ENCODE measurements at places on chromosomes 5 and 9.

GRCh38 chr5:35561396-35561795, 56.3 kb upstream of the SPEF2 start:
- DNase-seq, result no peak

DNA sequence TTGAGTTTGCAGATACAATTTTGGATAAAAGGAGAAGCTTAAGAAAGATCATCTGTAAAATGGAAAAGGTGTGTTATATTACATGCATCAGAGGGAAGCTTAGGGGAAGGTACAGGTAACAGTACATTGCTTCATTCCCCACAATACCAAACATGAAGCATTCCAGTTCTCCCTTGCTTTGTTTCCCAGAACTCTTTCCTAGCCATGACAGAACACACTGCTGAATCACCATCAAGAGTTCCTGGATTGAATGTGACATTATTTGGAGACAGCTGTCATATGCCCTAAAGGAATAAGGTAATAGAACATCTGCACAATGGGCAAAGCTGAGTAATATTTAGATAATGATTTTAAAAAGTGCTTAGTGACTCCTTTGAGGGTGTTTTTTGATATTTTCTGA, 303.5 kb upstream of the ST8SIA4 start:
- DNase-seq, result no peak

GRCh38 chr5:53037141-53037859, 48.1 kb downstream of the ITGA2 start:
- no peak for DNase-seq

DNA sequence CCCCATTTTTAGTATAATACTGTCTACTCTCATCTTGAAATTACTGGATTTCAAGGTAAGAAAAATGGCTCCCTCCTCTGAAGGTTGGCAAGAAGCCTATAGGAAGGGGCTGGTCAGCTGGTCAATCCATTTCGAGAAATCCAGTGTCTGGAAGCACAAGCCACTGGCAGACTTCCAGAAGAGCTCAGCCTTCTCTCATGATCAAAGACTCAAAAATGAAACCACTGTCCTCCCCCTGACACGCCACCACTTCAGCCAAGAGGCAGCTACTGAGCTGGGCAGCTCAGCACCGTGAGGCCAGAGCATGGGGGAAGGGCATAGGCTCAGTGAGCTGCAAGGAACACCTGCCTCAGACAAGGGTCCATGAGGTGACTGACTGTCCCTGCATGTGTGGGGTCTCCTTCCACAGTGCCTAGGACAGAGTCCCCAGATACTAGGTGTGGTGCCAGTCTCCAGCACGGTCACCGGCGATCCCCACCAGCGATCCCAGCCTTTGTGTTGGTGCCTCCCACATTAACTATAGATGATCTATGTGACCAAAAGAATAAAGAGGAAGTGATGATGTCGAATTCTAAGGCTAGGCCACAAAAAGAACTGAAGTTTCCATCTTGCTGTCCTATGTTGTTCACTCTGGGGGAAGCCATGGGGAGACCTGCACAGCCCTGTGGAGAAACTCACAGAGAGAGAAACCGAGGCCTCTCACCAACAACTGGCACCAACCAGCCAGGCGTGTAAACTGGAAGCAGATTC, 100.1 kb upstream of the LRRTM2 start:
- no peak for DNase-seq

DNA sequence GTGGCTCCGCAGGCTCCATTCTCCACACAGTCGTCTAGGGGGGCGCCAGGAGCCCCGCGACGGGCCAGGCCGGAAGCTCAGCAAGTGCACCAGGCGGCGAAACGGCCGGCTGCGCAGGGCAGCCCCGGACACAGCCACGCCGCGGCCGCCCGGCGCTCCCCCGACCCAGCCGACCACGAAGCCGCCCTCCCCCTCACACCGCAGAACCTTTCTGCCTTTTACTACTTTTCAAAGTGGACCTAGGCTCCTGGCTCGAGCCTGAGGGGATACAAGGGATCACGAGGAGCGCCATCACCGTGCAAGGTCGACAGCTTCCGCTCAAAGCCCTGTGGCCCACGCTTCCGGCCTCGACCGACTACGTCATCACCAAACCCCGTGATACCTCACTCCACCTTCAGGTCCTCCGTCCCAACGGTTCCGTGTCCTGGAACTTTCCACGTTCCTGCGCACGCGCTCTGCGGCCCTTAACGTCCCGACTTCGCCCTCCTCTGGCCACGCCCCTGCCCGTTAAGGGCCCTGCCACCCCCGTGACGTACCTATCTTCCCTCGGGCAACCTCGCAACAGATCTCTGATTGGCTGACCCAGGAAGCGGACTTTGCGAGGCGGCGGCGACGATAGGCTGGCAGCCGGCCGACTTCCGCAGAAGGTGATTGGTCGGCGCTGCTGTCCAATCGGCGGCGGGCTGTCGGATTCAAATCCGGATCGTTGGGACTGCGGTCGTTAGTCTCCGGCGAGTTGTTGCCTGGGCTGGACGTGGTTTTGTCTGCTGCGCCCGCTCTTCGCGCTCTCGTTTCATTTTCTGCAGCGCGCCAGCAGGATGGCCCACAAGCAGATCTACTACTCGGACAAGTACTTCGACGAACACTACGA, at the start of gene CKS2:
CKS2 (plus strand) TSS at position 721 of the 871 bp plus-strand sequence; CDS start at position 819, 98 bp downstream.
- DNase-seq, result peak; percentile 100

- DNase-seq, result no peak
Observed at GRCh38 chr9:127917603-127918002, 762 bp upstream of the ST6GALNAC4 start.

DNA sequence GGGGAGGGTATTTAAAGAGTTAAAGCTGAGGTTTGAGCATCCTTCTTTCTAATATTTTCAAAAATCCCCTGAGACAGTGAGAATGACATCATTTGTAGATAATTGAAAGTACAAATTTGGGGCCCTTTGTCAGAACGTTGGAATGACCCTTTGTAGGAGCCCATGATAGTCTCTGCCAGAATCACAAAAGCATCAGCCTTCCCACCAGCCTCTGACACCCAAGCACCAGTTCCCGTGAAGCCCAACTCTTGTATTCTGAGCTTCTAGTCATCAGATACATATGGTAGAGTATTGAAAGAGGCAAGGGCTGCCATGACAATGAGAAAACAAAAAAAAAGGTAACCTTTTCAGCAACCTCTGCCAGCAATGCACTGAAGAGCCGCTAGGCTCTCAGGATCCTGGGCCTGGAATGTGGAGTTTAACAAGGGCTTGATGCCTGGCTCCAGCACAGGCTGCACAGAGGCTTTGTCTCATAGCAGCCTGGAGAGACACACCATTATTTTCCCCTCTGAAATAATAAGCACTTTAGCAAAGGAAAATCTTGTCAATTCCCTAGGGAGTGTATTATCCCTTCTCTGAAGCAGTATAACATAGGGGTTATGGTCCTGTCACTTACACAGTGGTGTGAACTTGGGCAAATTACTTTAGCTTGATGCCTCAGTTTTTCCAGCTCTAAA, 114.4 kb downstream of the ZNF608 start:
- no peak for DNase-seq

DNA sequence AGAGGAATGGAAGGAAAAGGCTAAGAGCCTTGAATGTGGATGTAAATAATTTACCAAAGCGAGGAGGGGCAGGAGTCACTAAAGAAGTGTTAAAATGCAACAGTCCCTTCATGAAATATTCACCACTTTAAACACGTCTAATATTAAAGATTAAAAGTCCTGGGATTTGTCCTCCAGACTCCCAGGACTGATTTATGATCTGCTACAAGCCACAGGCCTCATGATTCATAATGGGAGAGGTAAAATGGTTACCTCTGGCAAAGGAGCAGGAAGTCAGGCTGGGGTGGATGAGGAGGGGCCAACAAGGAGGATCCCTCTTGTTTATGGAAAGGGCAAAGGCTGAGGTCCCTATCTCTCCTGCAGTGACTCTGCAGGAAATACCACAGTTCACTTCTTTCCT, 292.4 kb downstream of the TRIM32 start:
- DNase-seq, result no peak

- DNase-seq, result no peak
Observed at GRCh38 chr9:24439456-24439855, 106.2 kb downstream of the IZUMO3 start.

GRCh38 chr9:33939924-33940874, 108.5 kb downstream of the UBAP2 start:
- DNase-seq, result no peak

- no peak for DNase-seq
Observed at GRCh38 chr9:37417857-37418618, 4.5 kb upstream of the GRHPR start.

GRCh38 chr9:83296123-83296522, 233.2 kb upstream of the RASEF start:
- DNase-seq, result no peak

- no peak for DNase-seq
Observed at GRCh38 chr9:130116346-130116745, 55.9 kb upstream of the NCS1 start.

- no peak for DNase-seq
Observed at GRCh38 chr5:102271759-102272158, 24.3 kb downstream of the SLCO4C1 start.

- DNase-seq, result no peak
Observed at GRCh38 chr5:132321109-132321721, 27.0 kb downstream of the SLC22A4 start.

- DNase-seq, result no peak
Observed at GRCh38 chr9:128607642-128608350, 48.9 kb downstream of the DYNC2I2 start.

DNA sequence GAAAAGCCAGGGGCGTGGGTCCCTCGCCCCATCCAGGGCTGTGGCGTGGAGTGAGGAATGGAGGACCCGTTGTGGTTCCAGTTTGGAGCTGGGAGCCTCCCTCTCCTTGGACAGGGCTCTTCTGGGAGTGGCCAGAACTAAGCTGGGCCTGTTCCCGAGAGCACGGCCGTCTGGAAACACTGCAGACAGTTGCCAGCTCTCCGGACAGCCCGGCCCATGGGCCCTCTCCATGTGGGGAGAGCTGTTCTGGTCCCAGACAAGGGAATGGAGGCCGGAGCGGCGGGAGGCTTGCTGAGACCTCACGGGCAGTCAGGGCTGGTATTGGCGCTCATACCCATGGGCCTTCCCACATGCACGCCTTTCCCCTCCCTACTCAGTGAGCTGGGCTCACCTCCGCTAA, 45.2 kb upstream of the FCN2 start:
- DNase-seq, result no peak

DNA sequence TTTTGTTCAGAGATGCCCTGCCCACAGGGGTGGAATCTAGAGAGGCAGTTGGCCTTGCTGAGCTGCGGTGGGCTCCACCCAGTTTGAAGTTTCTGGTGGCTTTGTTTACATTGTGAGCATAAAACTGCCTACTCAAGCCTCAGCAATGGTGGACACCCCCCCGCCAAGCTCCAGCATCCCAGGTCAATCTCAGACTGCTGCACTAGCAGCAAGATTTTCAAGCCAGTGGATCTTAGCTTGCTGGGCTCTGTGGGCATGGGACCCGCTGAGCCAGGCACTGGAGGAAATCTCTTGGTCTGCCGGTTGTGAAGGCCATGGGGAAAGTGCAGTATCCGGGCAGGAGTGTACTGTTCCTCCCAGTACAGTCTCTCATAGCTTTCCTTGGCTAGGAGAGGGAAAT, 55.5 kb downstream of the MINAR2 start:
- DNase-seq, result no peak
